ENCODE measurements at places on chromosomes 16 and 17. TPM values are rescaled to one million over a fixed set of nuclear protein-coding genes. Genes with fewer than 3 reads are reported as not detected.

TBC1D3K gene
- total RNA-seq = not detected

HS3ST2 gene
- total RNA-seq = not detected

TAF1C gene
- 45.5 TPM for total RNA-seq

DNA sequence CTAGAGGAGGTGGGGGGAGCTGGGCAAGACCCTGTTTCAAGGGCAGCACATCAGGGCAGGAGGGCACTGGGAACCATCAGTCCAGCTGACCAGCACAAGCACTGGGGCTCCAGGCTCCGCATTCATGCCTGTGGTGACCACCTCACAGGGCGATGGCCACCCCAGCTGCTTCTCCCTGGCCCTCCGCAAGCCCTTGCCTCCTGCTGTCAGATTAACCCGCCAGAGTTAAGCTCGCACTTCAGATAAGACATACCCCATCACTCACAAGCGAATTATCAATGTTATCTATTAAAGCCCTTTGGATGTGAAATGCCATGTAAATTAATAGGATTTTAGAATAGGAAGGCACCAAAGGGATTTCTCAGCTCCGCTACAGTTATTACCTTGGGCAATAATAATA lies 105.0 kb downstream of the CCDC182 start:
- DNase-seq = no peak

DNA sequence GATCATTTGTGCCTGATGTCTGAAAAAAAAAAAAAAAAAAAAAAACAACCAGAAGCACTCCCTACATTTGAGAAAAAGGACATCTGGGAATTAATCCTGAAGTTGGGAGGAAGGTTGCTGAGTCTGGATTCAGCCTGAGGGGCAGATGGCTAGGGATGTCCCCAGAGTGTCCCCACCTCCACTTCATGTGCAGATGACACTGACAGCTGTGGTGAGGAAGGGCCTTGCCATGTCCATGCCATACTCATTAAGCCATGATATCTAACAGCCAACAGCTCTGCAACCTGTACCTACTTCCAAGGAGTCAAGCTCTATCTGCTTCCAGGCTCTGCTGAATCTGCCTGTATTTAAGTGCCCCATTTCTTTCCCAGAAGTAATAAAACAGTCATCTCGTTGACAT lies 356.0 kb downstream of the CA10 start:
- DNase-seq = no peak

GRCh38 chr17:73686126-73686525 lies 41.9 kb upstream of the SDK2 start:
- no peak for DNase-seq

DNA sequence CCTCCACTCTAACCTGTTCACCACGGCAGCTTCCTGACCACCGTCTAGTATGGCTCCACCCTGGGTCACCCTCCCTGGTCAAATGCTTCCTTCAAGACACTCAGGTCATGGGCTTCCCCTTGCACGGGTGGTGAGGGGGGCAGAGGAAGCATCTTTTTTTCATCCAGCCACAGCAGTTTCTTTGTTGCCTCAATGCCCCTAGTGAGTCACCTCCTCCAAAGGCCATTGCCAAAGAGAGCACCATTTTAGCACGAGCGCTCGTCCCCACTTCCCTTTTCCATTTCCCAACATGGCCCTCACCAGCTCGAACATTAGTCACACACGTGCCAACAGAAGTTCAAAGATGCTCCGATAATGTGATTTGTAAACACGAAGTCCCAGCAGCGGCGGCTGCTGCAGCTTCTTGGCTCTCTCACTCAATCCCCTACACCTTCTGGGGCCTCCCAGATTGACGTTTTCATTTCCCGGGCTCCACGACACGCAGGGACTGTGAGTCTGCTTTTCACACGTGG lies 134.6 kb downstream of the GAS7 start:
- DNase-seq = peak; percentile 67

DNA sequence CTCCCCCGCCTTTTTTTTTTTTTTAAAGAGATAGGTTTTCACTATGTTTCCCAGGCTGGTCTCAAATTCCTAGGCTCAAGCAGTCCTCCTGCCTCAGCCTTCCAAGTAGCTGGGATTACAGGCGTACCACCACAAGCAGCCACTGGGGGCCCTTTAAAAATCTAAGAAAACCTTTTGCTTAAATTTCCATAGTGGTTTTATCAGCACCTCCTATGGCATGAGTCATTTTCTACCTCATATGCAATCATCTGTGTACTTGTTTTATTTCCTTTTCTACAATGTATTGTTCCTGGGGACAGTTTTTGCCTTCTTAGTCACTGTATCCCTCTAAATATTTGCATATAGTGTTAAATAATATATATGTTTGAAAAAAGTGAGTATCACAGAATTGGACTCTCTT lies 29.2 kb downstream of the GNA13 start:
- peak; percentile 78 for DNase-seq

- DNase-seq = no peak
Observed at GRCh38 chr17:60827943-60828342, 150.3 kb downstream of the BCAS3 start.

DNA sequence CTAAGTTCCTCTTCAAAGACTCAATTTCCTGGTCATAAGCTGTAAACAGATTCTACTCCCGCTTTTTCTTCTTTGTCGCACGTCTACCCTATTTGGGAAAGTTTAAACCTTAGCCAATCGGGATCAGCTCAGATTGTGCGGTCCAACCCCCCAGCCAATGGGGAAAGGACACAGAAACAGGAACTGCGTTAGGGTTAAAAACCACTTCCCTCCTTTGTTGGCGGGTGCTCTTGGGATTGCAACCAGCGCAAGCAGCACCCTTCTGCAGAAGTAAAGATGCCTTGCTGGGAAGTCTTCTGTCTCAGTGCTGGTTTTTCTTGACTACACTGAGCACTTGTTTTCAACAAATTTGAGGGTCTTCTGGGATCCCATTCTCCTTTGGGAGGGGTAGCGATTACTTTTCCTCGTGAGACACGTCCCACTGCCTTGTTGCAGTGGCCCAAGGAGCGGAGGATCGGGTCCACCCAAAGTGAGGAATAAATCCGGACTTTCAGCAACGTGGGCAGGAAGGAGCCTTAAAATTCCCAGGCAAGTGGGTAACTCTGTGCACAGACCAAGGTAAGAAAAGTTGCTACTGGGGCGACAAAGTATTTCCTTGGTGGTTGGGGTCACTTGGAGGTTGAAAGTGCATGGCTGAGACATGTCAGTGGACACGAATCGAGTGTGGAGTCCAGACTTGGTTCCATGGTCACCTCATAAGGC lies 1.0 kb upstream of the YPEL3 start:
- no peak for DNase-seq

DNA sequence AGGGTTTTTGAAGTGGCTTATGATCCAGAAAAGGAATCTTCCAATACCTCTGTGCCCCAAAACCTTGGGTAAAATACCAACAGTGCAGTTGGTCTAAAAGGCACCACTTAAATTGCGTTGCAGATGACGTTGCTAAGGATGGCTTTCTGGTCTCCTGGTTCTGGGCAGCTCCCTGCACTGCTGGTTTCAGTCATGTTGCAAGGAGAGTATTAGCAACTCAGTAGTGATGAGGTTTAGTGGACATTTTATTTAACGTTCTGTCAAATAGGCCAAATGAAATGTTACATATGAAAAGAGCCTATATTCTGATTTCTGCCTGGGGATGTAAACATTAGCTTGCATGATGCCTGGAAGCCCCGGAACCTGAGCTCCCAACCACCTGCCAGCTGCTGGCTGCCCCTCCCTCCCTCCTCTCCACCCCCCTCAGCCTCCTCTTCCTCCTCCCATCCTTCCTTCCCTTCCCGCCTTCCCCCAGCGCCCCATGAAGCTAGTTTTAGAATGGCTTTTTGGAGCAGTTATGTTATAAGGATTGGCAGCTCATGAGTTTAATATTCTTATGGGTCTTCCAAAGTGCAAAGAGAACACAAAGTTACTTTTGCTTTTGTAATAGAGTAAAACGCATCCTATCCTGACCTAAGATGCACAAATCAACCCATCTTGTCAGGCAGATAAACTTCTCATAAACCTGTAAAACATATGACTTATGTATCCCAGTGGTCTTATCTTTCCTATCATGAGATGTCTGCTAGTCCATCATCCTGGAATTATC lies 20.7 kb downstream of the CD7 start:
- no peak for DNase-seq
